ENCODE measurements at places on chromosomes 6 and 20. TPM values are rescaled to one million over a fixed set of nuclear protein-coding genes. Genes with fewer than 3 reads are reported as not detected.

CHRNA4 gene
- not detected for total RNA-seq

DNA sequence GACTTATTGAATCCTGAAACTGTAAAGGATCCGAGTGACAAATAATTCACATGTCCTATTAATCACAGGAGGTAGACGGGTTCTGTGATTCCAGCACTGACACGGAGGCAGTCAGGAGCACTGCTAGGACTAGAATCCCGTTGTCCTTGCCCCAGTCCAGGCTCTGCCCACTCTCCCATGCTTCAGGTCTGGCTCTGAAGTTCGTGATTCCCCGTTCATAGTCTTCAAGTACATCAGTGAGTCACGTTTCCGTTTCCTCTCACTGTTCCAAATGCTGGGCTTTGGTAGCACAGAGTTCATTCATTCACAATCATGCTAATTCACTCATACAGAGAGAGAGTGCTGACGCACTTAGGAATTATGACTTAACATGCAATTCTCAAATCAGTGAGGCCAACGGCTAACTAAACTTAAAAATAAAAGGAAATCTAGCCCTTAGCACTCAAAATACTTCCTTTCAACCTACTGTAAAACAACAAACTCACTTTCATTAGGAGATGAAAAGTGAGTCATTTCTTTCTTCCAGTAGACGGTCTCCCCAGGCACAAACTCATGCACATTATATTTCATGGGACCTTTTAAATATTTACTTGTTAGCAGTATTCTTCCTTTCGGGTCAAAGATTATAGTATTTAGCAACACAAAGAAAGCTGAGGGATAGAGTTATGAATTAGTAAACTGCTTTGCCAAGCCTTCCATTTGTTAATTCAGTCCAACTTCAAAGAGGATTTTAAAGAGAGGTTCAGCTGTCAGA lies 94.0 kb upstream of the NHSL1 start:
- peak; percentile 39 for DNase-seq

DNA sequence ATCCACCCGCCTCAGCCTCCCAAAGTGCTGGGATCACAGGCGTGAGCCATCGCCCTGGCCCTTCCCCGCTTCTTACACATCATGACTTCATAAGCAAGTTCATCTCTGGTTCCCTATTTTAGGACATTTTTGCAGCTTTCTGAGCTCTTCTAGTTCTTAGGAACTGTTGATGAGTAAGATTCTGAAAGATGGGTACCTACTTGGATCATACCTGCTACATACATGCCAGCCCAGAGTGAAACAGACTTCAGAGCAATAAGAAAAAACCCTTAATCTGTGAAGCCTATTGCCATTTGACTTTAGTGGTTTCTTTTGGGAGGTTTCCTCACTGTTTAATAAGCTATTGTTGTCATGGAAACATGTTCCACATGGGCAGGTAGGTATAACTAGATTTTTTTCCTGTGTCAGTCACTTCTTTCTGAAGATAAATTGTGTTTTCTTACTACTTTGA lies 27.9 kb upstream of the TMEM217 start:
- no peak for DNase-seq

KCNK17 gene
- total RNA-seq: not detected

TRIM40 gene
- total RNA-seq: not detected

RBPJL gene
- total RNA-seq: not detected

- no peak for DNase-seq
Observed at GRCh38 chr6:104682722-104683643, 176.7 kb downstream of the HACE1 start.

- no peak for DNase-seq
Observed at GRCh38 chr6:101294676-101295075, 98.8 kb upstream of the GRIK2 start.

DNA sequence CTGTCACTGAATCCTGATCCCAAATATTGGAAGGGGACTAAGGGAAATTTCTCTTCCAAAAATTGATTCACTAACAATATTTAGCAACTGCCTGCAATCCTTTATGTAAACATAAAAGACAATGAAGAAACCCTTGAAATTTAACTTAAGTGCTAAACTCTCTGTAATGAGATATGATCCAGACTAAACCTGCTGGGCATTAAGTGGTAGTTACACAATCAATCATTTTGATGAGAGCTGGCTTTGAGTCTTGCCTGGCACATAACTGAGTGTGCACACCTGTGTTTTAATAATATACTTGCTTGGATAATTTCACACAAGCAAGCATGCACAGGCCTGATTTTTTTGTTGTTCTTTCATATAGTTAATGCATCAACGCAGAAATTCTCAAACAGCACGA lies 9.8 kb upstream of the ZFP64 start:
- DNase-seq: no peak

DNA sequence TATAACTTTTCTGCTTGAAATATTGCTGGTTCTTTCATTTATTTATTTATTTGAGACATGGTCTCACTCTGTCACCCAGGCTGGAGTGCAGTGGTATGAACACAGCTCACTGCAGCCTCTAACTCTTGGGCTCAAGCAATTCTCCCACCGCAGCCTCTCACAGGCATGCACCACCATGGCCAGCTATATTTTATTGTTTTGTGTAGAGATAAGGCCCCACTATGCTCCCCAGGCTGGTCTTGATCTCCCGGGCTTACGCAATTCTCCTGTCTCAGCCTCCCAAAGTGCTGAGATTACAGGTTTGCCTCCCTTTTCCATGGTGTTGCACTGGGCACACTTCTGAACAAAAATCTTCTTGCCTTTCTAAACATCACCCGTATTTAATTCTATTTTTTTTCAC lies 39.1 kb upstream of the RNGTT start:
- DNase-seq: no peak

TNXB gene
- 10.1 TPM for total RNA-seq

GRCh38 chr6:147782302-147782701 lies 273.8 kb downstream of the SAMD5 start:
- DNase-seq: no peak

GLP1R gene
- total RNA-seq: 0.32 TPM

ENPP4 gene
- 12.5 TPM for total RNA-seq

SAMD3 gene
- 5.6 TPM for total RNA-seq

- no peak for DNase-seq
Observed at GRCh38 chr6:37283671-37284151, 25.8 kb upstream of the TMEM217 start.

DNA sequence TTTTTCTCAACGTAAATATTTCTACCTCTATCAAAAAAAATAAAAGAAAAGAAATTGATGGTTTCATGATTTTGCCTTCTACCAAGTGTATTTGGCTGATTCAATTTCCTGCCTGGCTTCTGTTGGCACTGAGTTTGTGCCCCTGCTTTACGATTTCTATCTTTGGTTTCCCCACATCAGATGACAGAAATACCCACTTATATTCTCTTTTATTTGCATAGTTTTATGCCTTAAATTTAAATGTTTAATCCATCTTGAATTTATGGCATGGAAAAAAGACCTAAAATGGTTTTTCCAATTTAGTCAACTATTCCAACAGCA lies 34.3 kb downstream of the RNF24 start:
- no peak for DNase-seq

- no peak for DNase-seq
Observed at GRCh38 chr6:57283911-57284455, 33.4 kb upstream of the PRIM2 start.

ZNF311 gene
- total RNA-seq: 0.16 TPM

DNA sequence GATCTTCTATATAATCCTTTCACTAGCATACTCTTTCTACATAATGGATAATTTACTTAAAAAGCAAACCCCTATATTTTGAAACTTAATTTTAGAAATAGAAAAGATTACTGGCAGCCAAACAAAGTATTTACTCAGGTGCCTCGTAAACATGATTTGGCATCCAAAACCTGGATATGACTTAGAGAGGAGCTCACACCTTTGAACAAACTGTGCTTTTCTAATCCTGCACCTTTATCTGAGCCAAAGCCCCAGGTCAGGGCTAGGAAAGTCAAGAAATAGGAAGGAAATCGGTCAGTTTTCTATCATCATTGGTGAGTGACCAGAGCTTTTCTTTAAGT lies 170.9 kb downstream of the PHF3 start:
- DNase-seq: no peak

DNA sequence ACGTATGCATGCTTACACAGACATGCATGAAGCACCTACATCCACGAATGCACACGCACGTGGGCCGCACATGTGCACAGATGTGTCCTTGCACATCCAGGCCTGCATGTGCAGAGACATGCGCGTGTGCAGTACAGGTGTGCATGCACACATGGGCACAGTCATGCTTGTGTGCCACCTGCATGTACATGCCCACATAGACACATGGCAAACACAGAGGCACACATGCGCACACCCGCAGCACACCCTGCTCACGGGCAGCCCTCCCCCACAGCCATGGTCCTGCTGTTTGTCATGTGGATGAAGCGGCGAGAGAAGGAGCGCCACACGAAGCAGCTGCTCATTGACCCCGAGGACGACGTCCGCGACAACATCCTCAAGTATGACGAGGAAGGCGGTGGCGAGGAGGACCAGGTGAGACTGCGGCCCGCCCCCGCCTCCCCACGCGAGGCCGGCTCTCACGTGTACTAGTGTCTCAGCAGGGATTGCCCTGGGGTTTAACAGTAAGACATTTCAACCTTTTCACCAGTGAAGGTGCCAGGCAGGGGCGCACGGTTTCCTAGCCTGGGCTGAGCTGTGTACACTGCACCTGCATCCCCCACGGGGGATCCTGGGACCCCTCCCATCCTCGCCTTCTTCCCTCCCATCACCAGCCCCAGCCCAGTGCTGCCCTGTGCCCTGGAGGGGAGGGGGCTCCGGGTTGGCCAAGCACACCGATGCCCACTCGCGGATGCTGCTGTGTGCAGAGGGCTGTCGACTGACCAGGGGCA lies 132.8 kb downstream of the TAF4 start:
- peak; percentile 34 for DNase-seq

DNA sequence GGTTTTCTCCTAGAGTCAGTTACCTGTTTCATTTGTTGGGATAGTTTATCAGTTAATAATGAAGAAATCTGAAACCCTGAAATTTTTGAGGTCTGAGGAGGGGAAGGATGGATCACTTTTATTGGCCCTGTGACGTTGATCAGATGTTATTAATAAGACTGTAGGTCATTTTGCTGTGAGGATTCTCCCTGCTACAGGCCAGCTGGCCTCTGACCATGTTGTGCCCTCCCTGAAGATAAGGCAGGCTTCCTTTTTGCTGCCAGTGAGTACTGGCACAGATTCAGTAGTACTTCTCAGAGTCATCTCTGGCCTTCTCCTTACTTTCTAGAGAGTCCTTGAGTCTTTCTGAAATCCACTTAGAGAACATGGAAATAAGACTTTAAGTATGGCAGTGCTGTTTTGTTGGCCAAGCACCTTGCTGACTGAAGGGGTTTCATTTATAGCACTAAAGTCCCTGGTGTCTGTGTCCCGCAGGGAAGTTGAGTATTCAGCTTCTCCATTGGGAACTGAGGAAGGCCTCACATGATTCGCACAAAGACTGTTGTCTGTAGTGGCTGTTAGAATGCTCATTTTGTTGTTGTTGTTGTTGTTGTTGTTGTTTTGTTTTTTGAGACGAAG lies 202.6 kb downstream of the DTNBP1 start:
- no peak for DNase-seq

- peak; percentile 52 for DNase-seq
Observed at GRCh38 chr6:73451223-73452106, 632 bp downstream of the CGAS start.

- no peak for DNase-seq
Observed at GRCh38 chr6:105317607-105318533, 85.0 kb downstream of the PREP start.

GRCh38 chr6:20565342-20565741 lies 31.1 kb downstream of the CDKAL1 start:
- DNase-seq: no peak

GRCh38 chr6:44652547-44652946 lies 265.0 kb downstream of the CDC5L start:
- no peak for DNase-seq

DNA sequence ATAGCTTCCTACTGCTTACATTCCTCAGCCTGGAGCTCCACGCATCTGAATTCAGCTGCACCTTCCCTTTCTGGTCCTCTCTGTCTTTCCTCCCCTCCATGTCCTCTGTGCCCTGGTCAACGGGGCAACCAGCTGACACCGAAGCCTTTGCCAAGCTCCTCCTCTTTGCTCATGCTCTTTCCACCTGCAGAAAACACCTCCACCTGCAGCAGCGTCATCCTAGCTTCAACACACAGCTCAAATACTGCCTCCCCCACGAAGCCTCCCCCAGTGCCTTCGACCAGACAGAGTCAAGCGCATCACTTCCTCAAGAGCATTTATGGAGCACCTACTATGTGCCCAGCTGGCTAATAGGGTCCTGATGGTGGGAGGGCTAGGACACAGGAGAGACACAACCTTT lies 9.2 kb downstream of the CDH22 start:
- DNase-seq: no peak

- no peak for DNase-seq
Observed at GRCh38 chr6:118317581-118318563, 230.2 kb upstream of the PLN start.

DNA sequence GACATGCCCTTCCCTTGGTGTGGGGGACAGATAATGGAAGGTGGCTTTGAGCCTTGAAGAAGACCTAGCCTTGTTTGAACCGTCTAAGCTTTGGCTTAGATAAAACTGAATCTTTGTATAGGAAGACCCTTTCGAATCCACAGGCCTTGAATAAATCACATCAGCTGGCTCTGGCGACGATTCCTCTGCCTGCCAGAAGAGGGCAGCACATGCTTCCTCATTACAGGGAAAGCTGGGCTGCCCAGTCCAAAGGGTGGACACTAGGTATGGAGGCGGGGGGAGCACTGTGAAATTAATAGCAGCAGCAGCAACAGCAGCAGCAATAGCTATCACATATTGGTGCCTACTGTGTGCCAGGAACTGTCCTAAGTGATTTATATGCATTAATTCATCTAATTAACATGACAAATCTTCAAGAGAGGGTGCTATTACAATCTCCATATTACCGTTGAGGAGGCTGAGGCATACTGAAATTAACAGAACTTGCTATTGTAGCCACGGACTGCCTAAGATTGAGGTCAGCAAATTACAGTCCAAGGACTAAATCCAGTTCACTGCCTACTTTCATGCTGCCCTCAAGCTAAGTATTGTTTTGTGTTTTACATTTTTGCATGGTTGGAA lies 85.1 kb downstream of the CLIC5 start:
- DNase-seq: no peak

GRCh38 chr6:127477658-127478057 lies 18.5 kb upstream of the KIAA0408 start:
- no peak for DNase-seq

DNA sequence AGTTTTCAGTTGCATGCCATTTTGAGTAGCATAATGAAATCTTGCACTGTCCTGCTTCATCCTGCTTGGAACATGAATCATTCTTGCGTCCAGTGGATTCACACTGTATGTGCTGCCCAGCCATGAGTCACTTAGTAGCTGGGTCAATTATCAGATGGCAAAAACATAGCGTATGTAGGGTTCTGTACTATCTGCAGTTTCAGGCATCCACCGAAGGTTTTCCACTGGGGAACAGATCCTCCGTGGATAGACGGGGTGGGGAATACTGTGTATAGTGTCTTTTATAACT lies 61.4 kb downstream of the IL22RA2 start:
- DNase-seq: no peak

DNA sequence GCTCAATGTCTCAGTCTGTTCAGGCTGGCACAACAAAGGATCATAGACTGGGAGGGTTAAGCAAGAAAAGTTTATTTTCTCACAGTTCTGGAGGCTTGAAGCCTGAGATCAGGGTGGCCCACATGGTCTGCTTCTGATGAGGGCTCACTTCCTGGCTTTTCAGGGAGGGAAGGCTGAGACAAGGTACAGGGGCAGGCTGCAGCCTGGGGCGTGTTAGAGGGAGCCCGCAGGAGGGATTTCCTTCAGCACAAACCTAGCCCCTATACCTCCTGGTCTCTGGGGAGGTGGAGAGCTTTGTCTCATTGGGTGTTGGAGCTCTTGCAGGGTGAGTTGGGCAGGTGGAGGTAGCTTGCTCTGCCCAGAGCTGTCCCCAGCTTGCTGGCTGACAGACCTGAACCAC lies 81.1 kb upstream of the GPR6 start:
- DNase-seq: no peak
